Activated T-cell treated with anti-CD3 and anti-CD28 coated beads, Interleukin-2, amount 50 U/mL, for 24 hours (primary cell): ENCODE measurements at places on chromosomes 13 and 19.

- DNase-seq: peak; percentile 68
Observed at GRCh38 chr19:10113964-10114650, 2.6 kb downstream of the P2RY11 start.

DNA sequence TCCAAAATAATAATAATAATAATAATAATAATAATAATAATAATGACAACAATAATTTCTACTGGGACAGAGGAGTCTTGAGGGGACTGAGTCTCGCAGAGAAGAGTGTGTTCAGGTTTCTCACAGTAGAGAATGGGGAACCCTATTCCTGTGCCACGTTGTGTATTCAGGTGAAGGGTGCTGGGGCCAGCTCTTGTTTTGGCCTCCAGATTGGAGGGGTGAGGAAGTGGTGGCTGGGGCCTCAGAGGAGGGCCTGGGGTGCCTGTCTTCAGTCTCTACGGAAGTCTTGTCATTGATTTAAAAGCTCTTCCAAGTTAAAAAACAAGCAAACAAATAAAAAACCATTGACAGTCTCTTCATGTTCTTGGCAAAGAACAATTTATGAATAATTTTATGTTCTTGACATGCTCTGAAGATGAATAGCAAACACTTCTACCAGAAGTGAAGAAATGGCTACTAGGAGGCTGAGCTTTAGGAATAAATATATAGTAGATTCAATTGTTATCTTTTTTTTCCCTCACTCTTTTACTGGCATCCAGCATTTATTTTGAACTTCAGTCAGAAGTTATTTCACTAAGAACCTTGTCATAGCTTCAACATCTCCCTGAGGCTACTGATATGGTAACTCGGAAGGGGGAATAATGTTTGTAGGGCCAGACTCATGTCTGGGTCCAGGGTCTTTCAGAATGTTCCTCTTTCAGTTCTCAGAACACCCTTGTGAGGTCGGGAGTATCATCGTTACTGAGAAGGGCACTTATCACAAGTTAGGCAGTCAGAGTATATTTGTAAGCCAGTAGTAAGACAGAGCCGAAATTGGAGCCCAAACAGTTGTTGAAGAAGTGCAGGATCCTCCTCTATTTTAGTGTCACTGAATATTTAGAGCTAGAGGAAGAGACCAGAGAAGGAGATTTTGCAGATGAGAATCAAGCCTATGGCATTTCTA, 13.1 kb downstream of the LRCH1 start:
- no peak for DNase-seq

DNA sequence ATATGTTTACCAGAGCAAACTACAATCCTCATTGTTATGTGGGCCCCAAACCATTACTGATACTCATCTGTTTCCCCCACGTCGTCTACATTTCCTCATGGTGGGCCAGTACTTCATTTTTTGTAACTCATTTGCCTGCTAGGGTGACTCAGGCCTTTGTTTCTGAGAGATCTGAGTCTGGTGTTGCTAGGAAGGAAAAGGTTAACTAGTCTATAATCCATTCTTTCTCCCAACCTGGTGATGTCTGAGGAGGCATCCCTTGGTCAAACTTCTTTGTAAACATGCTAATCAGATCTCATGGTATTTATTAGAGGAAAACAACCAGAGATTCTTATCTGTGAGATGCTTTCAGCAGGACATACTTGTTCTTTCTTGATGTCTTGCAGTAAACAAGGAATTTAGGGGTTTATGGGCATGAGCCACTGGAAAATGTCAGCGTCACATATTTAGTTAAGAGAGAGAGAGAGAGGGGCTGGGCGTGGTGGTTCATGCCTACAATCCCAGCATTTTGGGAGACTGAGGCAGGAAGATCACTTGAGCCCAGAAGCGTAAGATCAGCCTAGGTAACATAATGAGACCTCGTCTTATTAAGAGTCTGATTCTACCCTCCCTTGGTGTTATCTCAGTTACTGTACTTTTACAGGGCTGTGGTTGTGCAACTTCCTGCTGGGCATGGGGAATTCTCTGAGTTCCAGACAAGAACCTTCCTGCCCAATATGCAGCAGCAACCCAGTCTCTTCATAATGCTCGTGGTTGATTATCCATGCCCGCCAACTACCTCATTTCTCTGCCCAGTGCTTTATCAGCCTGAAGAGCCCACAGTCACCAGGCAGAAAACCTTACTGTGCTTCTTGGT, 9.7 kb upstream of the DPRX start:
- DNase-seq: no peak

DNA sequence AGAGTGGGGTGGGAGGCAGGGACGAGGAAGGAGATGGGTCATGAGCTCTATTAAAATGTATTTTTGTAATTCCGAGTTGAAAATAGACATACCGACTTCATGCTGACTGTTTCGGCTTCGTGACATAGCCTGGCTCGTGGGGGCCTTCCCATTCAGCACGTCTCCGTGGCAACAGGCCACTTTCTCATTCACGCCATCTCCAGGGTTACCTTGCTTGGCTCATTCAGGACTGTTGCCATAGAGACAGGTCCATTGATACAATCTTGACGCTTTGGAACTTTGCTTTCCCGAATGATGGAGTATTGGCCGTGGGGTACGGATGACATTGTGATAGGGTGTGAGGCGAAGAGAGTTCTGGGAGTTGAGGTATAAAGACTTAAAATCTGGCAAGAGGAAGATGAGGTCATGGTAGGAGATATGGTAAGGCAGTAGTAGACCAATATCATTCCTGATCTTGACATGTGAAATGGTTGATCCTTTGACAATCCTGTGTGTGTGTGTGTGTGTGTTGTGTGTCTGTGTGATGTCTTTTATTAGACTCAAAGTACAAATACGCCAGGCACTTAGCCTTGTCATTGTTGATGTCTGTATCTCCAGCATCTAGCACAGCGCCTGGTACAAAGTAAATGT, 97.3 kb downstream of the CACNA1A start:
- DNase-seq: no peak

- no peak for DNase-seq
Observed at GRCh38 chr13:111598747-111599146, 278.3 kb downstream of the TEX29 start.

DNA sequence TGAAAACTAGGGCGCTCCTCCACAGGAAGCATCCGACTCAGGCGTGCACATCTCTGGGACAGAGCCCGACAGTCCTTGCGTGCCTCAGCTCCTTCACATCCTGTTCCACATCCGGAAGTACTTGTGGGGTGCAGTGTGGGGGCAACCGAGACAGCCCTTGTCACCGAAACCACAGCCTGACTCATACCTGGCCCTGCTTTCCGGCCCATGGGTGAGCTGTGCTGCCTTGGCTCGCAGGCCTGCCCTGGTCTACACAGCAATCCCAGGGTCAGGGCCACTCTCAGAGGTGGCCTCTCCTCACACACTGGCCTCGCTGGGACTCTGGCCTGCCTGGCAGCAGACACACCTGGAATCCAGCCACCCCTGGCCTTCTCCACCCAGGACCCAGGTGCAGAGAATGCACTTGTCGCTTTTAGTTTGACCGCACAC, 100.4 kb downstream of the STK24 start:
- peak; percentile 87 for DNase-seq
